ENCODE measurements at places on chromosomes 3 and 15. TPM values are rescaled to one million over a fixed set of nuclear protein-coding genes. Genes with fewer than 3 reads are reported as not detected.

The LMAN1L gene
- not detected for polyA plus RNA-seq

The DUOXA2 gene
- polyA plus RNA-seq = not detected

The C3orf62 gene
- polyA plus RNA-seq = 6.3 TPM

The SI gene
- not detected for polyA plus RNA-seq

The C3orf22 gene
- polyA plus RNA-seq = not detected

The MEX3B gene
- 3.7 TPM for polyA plus RNA-seq

The RARRES1 gene
- 2.4 TPM for polyA plus RNA-seq

The MAPKBP1 gene
- 0.29 TPM for polyA plus RNA-seq

The ST8SIA2 gene
- polyA plus RNA-seq = 3.9 TPM

The TERC gene
- polyA plus RNA-seq = not detected

The AMT gene
- 3.8 TPM for polyA plus RNA-seq

The CLDN1 gene
- not detected for polyA plus RNA-seq

The P3H2 gene
- 2.3 TPM for polyA plus RNA-seq

The SERINC4 gene
- polyA plus RNA-seq = not detected

The AP4E1 gene
- polyA plus RNA-seq = 0.24 TPM

The TMEM44 gene
- polyA plus RNA-seq = 0.77 TPM

The HTR3E gene
- not detected for polyA plus RNA-seq

The CAMKV gene
- polyA plus RNA-seq = 0.11 TPM
